ENCODE measurements at places on chromosomes 6 and 20.
A peak's percentile ranks its signal among the peaks of the same experiment; 100 is the strongest.

- peak overlapping the region; percentile 75 for H3K4me3 ChIP-seq
- DNase-seq, result no peak
- H3K4me1 ChIP-seq, result peaks cover 18% of the 10 kb centered on the region
- no peaks in the 10 kb centered on the region for H3K36me3 ChIP-seq
- H3K27me3 ChIP-seq, result peaks cover 32% of the 10 kb centered on the region
- no peak overlapping the region for H3K27ac ChIP-seq
Measured at GRCh38 chr6:49551866-49552129, 1.3 kb downstream of the C6orf141 start.

GRCh38 chr20:59253779-59254319 lies 46.6 kb upstream of the EDN3 start:
- H3K4me3 ChIP-seq, result peak overlapping the region; percentile 20
- peaks cover 46% of the 10 kb centered on the region for H3K4me1 ChIP-seq
- peaks cover 1% of the 10 kb centered on the region for H3K27me3 ChIP-seq
- H3K27ac ChIP-seq, result peak overlapping the region; percentile 74
- DNase-seq, result peak; percentile 14
- H3K36me3 ChIP-seq, result peaks cover 49% of the 10 kb centered on the region

DNA sequence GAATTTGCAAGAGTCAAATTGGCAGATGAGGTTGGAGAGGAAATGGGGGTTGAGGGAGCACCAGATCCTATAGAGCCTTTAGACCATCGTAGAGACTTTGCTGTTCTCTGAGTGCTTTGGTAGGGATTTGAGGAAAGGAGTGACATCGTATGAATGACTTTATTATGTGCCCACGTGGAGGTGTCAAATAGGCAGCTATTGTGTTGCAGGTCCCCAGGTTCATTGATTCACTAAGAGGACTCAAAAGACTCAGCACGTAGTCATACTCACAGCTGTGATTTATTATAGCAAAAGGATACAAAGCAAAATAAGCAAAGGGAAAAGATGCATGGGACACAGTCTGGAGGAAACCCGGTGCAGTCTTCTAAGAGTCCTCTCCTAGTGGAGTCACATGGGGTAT lies 2.2 kb downstream of the MTRES1 start:
- peak overlapping the region; percentile 6 for H3K27ac ChIP-seq
- no peaks in the 10 kb centered on the region for H3K27me3 ChIP-seq
- H3K4me3 ChIP-seq, result peak overlapping the region; percentile 98
- H3K36me3 ChIP-seq, result peaks cover 42% of the 10 kb centered on the region
- H3K4me1 ChIP-seq, result peaks cover 32% of the 10 kb centered on the region

DNA sequence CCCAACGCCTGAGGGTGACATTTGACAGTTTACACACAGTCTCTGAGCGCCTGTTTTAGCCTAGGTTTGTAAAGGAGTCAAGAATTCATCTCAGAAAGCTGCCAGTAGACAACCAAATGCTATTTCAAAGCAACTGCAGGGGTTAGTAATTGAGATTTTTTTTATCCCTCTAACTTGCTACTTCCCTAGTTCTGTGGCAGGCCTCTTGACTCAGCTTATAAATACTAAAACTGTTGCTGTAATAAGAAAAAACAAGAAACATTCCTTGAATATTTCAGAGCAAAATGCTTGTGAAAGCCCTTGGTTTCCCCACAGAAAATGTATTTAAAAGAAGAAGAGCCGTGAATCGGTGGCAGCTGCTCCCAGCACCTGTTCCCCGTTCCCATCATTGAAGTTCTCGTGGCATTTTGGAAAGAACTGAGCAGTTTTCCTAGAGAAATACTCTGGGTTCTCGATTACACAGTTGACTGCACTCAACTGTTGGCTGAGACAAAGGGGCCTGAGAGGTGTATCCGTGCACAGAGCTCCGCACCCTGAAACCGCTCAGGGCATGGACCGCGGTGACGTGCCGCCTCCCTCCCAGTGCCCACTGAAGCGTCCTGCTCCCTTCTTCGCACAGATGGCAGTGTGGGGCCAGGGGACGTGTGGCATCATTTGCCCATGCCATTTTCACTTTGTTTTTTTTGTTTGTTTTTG lies 20.9 kb downstream of the DLL1 start:
- no peak for DNase-seq
- peaks cover 9% of the 10 kb centered on the region for H3K4me1 ChIP-seq
- no peak overlapping the region for H3K27ac ChIP-seq
- no peak overlapping the region for H3K4me3 ChIP-seq

- no peak for DNase-seq
- no peak overlapping the region for H3K27ac ChIP-seq
Measured at GRCh38 chr6:13872681-13873080, 52.1 kb upstream of the RNF182 start.

DNA sequence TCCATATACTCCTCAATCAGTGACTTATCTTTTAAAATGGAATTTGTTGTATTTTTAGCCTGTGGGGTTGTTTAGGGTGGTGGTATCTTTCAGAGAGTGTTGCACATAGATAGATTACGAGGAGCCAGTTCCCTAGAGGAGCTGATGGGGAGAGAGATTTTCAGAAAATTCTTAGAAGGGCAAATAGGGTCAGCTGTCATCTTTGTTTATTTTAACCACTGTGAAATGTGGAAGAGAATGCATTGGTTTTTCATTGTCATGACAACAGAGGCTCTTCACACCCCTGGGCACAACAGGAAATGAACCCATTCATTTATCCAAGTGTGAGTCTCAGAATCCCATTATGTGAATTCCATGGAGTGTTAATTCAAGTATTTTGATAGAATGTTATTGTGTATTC lies 188.4 kb downstream of the JARID2 start:
- no peak for DNase-seq
- H3K4me1 ChIP-seq, result peaks cover 87% of the 10 kb centered on the region
- no peaks in the 10 kb centered on the region for H3K27me3 ChIP-seq
- peak overlapping the region; percentile 34 for H3K4me3 ChIP-seq
- H3K27ac ChIP-seq, result peak overlapping the region; percentile 82

DNA sequence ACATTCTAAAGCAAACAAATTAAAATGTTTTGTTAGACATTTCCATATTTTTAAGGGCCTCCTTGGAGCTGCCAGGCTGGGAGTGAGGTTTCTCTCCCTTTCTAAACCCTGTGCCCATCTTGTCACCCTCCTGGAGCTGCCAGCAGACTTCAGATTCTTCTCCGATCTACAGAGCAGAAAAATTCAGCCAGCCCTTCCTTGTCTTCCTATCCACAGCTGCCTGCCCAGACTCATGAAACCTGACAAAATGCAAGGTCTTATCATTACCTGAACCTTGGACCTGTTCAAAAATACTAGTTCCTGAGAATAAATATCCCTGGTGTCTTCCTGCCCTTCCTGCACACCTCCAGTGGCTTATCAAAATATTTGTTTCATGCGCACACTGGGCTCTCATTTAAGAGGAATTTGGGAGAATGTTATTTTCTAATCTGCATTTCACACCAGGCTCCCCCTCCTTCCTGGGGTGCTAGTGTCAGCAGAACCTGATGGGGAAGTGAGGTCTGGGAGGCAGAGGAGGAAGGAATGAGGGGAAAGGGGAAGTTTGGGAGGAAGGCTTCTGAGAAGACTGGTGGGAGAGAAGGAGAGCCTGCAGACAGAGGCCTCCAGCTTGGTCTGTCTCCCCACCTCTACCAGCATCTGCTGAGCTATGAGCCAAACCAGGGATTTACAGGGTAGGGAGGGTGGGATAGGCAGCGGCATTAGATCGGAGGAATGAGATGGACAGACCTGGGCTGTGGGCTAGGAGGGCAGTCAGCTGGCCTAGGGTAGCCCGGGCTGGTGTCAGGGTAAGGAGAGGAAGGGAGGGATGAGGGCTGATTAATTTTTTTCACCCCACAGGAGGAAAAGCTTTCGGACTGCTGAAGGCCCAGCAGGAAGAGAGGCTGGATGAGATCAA lies at the start of gene AIF1:
AIF1 (plus strand) TSS at position 551 of the 895 bp plus-strand sequence; CDS start at position 647, 96 bp downstream.
- peak within 1 kb of the TSS; percentile 85 for H3K27ac ChIP-seq
- H3K4me1 ChIP-seq, result peaks cover 26% of the 10 kb centered on the region
- H3K4me3 ChIP-seq, result peak within 1 kb of the TSS; percentile 77
- no peak for DNase-seq

DNA sequence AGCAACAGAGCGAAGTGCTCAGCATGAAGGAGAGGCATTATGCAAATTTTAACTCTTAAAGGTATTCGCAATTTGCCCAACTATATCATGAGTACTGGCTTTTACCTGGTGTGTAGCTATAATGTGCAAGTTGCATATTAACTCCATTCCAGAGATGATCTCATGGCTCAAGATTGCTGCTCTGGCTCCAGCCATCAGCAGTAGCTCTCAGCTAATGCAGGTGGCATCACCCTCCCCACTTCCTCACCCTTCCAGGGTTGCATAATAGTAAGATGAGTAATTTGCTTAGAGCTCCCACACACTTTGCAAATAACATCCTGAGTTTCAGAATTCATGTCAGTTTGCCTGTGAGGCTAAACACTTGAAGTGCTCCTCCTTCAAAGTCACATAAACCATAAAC lies 15.9 kb upstream of the PCSK2 start:
- H3K36me3 ChIP-seq, result no peaks in the 10 kb centered on the region
- no peak for DNase-seq
- H3K4me3 ChIP-seq, result no peak overlapping the region
- H3K4me1 ChIP-seq, result no peaks in the 10 kb centered on the region
- H3K27ac ChIP-seq, result no peak overlapping the region

- no peak for DNase-seq
- no peak overlapping the region for H3K27ac ChIP-seq
- no peaks in the 10 kb centered on the region for H3K27me3 ChIP-seq
- H3K4me1 ChIP-seq, result peaks cover 42% of the 10 kb centered on the region
- peaks cover 4% of the 10 kb centered on the region for H3K36me3 ChIP-seq
- H3K4me3 ChIP-seq, result no peak overlapping the region
Measured at GRCh38 chr6:37862992-37863391, 43.5 kb downstream of the ZFAND3 start.

DNA sequence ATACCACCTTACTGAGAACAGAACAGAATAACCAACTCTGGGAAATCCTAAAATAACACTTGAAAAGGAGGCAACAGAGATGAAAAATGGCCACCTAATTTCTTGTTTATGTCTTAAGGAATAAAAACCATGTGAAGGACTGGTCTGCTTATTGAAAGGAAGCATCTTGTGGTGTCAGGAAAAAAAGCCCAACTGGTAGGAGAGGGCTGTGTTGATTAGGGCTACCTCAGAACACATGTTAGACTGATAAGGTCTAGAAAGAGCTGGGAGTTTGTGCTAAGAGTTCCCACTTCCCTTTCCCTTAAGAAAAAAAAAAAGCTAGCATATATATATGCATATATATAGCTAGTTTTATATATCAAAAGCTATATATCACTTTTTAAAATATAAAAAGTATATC lies 425.3 kb upstream of the BTBD3 start:
- H3K36me3 ChIP-seq, result no peaks in the 10 kb centered on the region
- H3K4me3 ChIP-seq, result no peak overlapping the region
- no peaks in the 10 kb centered on the region for H3K4me1 ChIP-seq
- H3K27ac ChIP-seq, result no peak overlapping the region

- no peak for DNase-seq
- no peak overlapping the region for H3K27ac ChIP-seq
- H3K27me3 ChIP-seq, result no peaks in the 10 kb centered on the region
- H3K4me3 ChIP-seq, result no peak overlapping the region
Measured at GRCh38 chr6:53326372-53327016, 22.3 kb downstream of the ELOVL5 start.

- peaks cover 8% of the 10 kb centered on the region for H3K4me1 ChIP-seq
- H3K27me3 ChIP-seq, result peaks cover 5% of the 10 kb centered on the region
- no peaks in the 10 kb centered on the region for H3K36me3 ChIP-seq
- peak overlapping the region; percentile 81 for H3K4me3 ChIP-seq
- DNase-seq, result peak; percentile 51
Measured at GRCh38 chr6:157273756-157274470, 49.4 kb downstream of the TMEM242 start.

GRCh38 chr6:25449774-25450173 lies 170.6 kb downstream of the CARMIL1 start:
- DNase-seq, result no peak
- no peak overlapping the region for H3K27ac ChIP-seq
- H3K36me3 ChIP-seq, result no peaks in the 10 kb centered on the region
- H3K4me3 ChIP-seq, result no peak overlapping the region

- H3K27me3 ChIP-seq, result no peaks in the 10 kb centered on the region
- H3K27ac ChIP-seq, result no peak overlapping the region
- no peaks in the 10 kb centered on the region for H3K36me3 ChIP-seq
Measured at GRCh38 chr20:54980103-54980960, 504.9 kb downstream of the DOK5 start.

DNA sequence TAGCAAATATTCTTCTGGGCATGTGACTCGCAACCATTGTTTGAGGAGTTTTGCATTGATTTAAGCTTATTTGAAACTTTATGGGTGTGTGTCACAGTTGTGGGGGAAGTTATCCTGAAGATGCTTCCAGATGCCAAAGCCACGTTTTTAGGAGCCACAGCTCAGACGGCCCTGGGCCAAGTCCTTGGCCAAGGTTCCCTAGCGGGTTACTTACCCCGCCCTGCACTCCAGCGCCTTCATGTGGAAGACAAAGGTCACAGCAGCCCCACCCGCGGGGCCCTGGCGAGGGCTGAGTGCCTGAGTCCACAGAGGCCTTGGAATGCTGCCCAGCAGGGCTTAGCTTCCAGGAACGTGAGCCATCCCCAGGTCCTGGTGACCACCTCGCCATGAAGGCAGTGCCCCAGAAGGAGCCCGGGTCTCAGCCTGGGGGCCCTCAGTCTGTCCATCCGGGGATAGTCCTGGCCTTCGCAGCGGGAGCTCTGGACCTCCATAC lies 308.3 kb downstream of the CDH4 start:
- no peaks in the 10 kb centered on the region for H3K27me3 ChIP-seq
- DNase-seq, result no peak
- H3K27ac ChIP-seq, result no peak overlapping the region
- H3K36me3 ChIP-seq, result no peaks in the 10 kb centered on the region
- no peaks in the 10 kb centered on the region for H3K4me1 ChIP-seq

DNA sequence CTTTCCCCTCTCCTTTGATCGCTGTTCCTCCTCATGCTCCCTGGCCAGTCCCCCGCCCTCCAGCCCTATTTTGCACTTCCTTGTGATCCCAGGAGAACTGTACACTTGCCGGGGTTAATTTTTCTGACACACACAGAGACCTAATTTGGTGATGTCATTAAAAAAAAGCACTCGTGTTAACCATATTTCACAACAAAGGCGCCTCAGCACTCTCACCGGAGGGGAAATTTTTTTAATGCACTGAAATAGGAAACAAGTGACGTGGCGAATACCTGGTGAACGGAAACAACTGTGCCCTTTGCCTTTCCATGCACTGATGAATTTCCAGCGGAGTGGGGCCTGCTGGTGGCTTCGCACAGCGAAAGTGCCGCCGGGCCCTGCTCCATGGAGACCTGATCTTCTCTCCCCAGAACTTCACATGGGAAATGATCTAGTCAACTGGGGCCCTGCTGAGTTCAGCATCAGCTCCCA lies 53.9 kb upstream of the TAGAP start:
- H3K27me3 ChIP-seq, result no peaks in the 10 kb centered on the region
- peak overlapping the region; percentile 73 for H3K4me3 ChIP-seq
- H3K27ac ChIP-seq, result peak overlapping the region; percentile 96
- peak; percentile 36 for DNase-seq
